ENCODE measurements at places on chromosomes 4 and X.

GRCh38 chrX:42754115-42754514, 23.8 kb downstream of the PPP1R2C start:
- DNase-seq: peak; percentile 37

GRCh38 chr4:45663003-45663402, 460.9 kb downstream of the GABRG1 start:
- peak; percentile 84 for DNase-seq

DNA sequence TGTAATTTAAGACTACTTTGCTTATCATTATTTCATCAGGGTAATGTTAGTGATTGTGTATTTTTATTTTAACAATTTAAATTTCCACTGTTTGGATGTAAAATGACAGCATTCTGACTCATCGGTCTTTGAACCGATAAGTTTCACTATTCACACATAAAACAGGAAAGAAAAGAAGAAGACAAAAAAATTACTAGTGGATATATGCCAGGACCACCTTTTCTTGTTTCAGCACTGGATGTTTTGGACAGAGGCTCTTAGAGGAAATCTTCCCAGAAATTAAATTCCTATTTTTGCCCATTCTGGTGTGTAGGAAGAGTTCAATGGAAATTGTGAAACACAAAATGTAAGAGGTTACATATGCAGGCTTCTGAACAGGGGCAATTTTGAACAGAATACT, 57.4 kb downstream of the VEGFC start:
- DNase-seq: no peak

DNA sequence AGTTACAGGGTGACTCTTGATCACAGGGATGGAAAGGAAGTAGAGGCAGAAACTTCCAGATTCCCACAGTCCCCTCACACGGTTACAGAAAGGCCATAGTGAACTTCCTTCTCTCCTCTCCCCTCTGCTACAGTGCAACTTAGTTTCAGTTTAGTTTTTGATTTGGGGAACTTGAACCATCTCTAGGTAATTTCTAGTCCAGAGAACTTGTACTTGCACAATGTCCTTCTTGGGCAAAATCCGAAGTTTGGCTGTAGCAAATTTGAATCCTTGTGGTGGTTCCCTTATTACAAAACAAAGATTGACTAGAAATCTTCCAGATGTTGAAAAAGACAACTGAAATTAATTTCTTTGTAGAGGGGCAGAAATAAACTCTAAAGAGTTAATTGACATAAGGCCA, 1.2 kb upstream of the BLTP1 start:
- DNase-seq: no peak

GRCh38 chrX:109966246-109966645, 36.7 kb upstream of the TMEM164 start:
- peak; percentile 23 for DNase-seq

GRCh38 chrX:9144701-9145241, 110.8 kb upstream of the FAM9B start:
- no peak for DNase-seq

- DNase-seq: no peak
Measured at GRCh38 chr4:143713955-143714625, 13.6 kb upstream of the FREM3 start.

DNA sequence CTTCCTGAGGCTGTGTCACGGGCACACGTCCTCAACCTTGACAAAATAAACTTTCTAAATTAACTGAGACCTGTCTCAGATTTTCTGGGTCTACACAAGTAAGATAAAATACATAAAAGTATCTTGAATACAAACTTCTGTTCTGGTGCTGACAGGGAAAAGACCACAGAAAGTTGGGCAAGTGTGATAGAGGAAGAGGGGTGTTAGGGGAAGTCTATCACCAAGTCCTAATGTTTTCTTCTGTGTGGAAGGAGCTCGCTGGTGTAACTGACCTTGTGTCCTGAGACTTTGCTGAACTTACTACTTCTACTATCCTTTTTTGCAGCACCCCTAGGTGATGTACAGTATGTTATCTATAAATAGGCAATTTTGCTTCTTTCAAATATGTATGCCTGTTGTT, 97.0 kb upstream of the STIM2 start:
- no peak for DNase-seq

- DNase-seq: no peak
Measured at GRCh38 chr4:24010573-24010972, 120.7 kb upstream of the PPARGC1A start.

DNA sequence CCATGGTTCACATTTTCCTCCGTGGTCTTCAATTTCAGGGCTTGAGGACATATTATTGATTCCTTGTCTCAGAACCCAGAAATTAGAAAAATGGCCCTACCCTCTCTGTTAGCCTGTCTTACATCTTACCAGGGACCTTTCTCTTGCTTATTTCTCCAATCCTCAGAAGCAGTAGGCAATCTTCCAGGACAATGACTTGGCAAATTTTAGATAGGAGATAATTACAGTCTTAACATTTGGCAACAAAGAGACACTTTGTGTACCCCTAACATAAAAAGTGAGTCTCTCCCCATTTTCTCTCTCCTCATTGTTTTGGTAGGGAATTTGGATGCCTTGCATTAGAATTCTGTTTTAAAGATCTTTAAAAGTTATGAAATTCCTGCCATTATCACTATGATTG, 778.1 kb upstream of the SLIT2 start:
- no peak for DNase-seq

DNA sequence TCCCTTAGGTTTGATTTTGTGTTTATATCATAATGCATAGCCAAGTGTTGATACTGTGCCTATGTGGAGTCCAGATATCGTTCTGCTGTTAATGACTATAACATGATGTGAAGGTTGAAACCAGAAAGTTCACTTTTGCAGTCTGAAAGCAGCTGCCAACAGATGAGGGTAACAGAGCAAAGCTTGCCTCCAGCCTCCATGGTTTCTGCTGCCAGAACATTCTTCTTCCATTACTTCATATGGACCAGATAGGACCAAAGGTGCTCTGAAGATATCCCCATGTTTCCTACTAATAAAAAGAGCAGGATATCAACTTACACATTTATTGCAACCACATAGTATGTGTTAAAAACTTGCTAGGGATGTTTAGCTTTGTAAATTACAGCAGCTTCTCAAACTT, 394.1 kb downstream of the SPRY1 start:
- peak; percentile 9 for DNase-seq

DNA sequence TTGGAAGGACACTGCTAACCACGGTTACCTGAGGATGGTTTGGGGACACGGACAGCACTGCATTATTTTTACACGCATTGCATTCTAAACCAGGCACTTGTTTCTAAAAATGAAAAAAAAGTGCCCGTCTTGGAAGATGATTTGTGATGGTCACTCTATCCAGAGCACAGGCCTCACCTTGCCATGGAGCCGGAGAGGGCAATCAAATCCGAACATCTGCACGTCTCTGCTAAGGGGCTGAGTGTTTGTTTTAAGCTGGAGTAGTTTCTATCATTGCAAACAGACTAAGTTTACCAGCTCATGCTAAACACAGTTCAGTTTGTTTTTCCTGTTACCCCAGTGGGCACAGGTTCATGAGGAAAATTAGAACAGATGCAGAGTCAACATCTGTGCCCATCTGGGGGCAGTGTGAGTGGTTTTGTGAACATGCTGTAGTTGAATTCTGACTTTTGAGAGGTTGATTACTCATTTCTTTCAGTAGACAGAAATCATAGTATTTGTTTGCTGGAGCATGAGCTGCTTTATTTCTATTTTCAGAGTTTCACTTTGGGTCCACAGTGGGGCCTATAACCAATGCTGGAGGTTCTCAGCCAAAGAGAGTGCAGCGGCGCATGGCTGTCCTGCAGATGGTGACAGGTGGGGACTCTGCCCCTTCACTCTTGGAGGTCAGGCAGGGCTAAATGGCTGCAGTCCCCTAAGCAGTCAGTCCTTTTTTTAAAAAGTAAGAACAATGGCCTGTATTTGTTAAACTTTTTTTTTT, 65.4 kb upstream of the ENPP6 start:
- DNase-seq: no peak

- DNase-seq: no peak
Measured at GRCh38 chr4:113555868-113556267, 205.7 kb downstream of the CAMK2D start.

GRCh38 chr4:43607827-43608461, 715.4 kb downstream of the GRXCR1 start:
- no peak for DNase-seq

- DNase-seq: no peak
Measured at GRCh38 chr4:769511-769910, 56.4 kb downstream of the CPLX1 start.

DNA sequence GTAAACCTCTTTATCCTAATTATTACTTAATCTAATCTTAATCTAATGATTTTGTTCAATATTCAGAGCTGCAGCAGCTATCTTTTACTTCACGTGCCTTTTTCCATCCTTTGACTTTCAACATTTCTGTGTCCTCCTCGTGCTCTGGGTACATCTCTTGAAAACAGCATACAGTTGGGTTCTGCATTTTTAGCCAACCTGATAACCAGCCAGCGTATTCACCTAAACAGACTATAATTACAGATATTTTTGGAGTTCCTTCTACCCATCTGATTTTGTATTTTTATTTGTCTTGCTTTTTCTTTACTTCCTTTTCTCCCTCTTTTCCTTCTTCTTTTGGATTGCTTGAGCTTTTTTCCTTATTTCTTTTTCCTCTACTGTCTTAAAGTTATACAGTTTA, 16.2 kb upstream of the JAKMIP1 start:
- no peak for DNase-seq

- DNase-seq: no peak
Measured at GRCh38 chr4:139890816-139891215, 225.2 kb downstream of the MGST2 start.

- no peak for DNase-seq
Measured at GRCh38 chr4:1380368-1381151, 25.7 kb downstream of the NKX1-1 start.

GRCh38 chr4:78056265-78057129, 626 bp upstream of the FRAS1 start:
- DNase-seq: peak; percentile 89

- DNase-seq: no peak
Measured at GRCh38 chr4:64271601-64272081, 137.6 kb downstream of the TECRL start.

- DNase-seq: no peak
Measured at GRCh38 chr4:1807332-1807777, 14.3 kb downstream of the FGFR3 start.

DNA sequence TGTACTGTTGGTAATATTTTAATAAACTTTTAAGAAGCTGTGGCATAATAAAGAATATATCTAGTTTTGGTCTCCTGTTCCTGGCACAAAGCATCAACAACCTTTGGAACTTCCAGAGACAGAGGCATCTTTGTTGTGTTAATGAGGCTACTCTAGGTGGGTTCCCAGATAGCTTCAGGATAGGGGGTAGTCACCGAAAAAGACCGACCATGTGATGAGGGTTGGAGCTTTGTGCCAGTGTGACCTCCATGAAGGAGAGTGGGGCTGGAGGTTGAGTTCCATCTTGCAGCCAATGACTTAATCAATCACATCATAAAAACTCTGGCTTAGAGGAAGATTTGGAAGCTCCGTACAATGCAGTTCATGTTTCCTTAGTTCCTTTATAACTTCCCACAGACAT, 9.9 kb downstream of the PPAT start:
- DNase-seq: no peak

DNA sequence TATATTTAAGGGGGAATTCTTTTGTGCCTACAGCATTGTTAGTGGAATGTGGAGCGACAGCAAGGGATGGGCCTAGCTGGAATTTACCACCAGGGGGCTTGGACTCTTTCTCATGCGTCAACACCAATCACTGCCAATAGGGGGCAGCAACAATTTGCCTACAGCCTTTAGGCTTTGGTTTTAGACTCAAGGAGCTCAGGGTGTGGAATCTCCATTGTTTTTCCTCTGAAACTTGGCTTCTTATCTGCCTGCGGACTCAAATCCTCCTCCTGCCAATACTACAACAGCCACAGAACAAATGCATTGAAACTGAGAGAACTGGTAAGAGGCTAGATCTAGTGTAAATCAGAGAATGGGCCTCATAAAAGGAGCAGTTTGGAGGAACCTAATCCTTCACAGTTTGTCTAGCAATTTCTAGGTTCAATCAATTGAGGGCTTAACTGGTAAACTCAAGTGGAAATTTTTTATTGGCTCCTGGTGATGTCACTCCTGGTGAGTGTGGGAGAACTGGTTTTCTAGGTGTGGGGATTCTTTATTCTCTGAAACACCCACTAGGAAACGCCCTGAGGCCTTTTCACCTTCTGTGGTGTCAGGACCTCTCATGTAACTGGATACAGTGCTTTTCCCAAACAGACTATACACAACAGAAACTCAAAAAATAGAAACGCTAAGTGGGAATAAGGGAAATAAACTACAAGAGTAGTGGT, 27.9 kb upstream of the TMSB4X start:
- peak; percentile 51 for DNase-seq

DNA sequence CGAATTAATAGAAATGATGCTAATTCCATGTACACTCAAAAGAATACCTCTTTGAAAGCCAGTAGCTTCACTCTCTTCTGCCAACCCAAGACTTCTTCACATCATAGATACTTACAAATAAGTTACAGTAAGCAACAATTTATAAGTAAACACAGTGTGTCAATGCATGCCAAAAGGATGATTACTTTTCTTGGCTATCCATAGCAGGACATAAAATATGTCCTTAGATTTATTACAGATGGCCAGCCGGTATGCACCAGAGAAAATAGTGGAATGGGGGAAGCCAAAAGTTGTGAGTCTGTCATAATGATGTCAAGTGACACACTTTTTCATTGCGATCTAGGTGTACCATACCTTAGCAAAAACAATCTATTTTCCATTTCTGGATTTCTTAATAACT, 631 bp upstream of the BMX start:
- DNase-seq: no peak

DNA sequence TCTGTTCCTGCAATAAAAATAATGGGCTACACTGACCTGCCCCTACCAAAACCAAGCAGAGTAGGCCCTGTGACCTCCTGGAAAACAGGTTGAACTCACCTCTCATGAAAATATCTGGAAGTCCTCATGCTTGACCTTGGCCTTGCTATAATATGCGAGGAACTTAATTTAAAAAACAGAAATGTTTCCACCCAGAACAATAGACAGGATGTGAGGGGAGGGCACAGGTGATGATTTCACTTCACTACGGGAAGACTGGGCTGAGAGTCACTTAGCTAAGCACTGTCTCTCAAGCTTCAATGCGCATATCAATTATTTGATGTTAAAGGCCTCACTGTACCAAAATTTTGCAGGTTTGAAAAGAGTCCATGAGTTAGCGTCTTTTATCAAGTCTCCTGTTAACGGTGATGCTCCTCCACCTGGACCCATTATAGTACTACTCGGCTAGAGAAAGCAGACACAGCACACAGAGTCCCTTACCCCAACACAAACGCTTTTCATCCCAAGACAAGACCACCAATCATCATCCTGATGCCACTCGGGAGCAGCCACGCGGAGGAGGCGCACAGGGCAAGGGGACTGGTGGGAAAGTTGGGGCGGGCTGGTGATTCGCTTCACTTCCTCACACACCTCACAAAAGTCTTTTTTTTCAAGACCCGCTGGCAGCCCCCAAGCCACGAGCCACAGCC, 25.9 kb downstream of the ZNF721 start:
- no peak for DNase-seq

All from NCI-H226 (cell line).